ENCODE measurements at places on chromosomes 11 and 22.

GRCh38 chr11:134124660-134125451 is 56.0 kb downstream of the JAM3 start:
- DNase-seq = no peak

DNA sequence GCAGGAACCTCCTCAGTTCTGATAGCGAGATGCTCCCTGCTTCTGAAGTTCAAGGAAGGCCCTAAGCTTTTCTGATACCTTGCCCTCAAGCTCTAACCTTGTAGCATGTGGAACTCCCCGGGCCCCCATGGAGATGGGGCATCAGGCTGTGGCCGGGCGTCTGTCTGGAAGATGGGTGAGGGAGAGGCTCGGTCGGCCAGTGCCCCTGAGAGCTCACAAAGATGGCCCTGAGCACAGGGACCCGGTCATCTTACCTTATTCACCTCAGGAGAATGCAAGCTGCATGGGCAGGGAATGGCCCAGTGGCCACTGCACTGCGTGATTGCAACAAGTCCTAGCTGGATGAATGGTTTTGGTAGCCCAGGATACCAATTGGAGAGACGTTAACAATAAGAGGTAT is 830.3 kb downstream of the TBC1D22A start:
- DNase-seq = no peak

DNA sequence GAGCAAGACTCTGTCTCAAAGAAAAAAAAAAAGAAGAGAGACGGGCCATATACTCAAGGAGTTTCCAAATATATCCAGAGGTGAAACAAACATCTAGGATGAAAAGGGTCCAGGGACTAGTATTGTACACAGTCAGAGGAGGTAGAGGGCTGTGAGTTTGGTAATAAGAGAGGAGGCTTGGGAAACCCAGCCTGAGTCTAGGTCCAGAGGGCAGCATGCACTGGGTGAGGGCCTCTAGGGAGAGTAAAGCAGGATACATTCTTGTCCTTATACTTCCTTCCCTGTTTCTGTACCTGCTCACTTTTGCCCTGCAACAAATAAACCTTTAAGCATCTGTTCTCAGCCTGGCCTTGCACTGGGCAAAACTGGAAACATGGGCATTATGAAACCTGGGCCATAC is 31.5 kb downstream of the STIM1 start:
- no peak for DNase-seq

DNA sequence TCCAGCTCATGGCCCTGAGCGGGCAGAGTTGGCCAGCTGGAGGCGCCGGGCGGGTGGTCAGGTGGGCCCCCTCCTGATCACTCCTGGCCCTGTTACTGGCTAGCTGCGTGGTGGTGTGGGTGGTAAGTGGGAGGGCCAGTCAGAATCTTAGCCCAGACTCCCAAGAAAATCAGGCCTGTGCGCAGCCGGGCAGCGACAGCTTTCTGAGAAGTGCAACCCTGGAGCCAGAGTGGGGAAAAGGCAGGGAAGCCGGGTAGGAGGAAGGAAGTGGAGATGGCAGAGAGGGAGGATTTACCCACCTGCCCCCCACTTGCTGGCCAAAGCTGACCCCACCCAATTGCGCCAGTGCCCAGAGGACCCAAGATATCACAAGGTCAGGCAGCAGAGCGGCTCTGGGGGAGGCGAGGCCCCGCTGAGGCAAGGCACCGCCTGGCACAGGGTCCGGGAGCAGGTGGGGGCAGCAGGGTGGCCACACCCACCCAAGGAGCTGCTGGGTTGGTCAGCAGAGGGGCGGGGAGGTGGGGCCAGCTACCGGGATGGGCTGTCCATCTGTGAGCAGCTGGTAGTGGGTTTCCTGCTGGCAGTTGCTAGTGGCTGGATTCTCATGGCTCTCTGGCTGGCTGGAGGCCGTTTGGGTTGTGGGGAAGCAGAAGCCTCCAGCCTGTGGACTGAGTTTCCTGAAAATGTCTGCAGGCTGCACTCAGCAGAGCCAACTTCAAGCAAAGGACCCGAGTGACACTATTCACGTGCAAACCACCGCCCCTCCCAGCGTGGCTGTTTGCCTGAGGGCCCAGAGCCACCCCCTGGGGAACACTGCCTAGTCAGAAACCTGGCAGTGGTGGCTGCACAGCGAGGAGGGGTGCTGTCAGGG is 196.4 kb downstream of the IGLL1 start:
- DNase-seq = peak; percentile 13

- no peak for DNase-seq
Measured at GRCh38 chr22:50717709-50718351, 20.2 kb upstream of the ACR start.

DNA sequence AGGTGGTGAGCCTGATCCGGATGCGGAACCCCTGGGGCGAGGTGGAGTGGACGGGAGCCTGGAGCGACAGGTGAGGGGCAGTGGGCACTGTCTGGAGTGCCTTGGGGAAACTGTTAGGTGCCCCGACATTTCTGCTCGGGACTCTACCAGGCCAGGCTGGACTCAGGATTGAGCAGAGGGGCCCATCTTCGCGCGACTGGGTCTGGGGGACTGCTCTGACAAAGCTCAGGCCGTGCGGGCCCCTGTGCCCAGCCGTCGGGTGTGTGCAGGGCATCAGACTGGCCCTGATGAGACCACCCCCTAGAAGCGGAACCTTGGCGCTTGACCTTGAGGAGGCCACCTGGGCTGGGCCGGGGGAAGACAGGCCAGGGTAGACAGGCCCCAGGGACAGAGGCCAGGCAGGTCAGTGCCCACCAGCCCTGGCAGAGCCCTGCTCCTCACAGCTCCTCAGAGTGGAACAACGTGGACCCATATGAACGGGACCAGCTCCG is 6.3 kb downstream of the CAPN1 start:
- DNase-seq = no peak

DNA sequence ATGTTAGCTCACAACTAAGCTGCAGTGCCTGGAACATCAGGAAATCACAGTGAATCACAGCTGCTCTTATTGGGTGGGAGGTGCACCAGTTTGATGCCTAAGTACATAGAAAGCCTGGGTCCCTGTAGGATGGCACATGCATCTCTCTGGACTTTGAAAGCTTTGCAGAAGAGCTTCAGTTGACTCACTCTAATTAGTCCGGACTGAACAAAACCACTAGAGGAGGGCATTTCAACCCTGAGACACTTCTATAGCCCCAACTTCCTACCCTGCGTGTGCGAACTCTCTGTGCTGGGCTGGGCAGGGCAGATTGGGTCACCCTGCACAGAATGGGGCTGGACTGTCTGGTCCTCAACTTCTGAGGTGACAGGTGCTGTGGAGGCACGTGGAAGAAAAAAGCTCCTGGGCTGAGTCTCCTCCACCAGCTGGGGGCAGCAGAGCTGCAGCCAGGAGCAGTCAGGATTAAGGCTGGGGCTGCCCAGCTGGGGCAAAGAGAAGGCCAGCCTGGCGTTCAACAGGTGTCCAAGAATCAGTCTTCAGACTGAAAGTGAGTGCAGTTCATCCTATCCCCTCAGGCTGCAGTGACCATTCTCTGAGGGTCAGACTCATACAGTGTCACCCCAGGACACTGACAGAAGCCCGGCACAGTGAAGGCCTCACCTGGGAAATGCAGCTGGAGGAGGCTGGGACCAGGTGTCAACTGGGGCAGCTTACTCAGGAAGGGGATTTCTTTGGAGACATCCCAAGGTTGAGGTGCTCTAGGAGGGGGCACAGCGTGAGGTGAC is 22.1 kb downstream of the GGTLC2 start:
- no peak for DNase-seq

DNA sequence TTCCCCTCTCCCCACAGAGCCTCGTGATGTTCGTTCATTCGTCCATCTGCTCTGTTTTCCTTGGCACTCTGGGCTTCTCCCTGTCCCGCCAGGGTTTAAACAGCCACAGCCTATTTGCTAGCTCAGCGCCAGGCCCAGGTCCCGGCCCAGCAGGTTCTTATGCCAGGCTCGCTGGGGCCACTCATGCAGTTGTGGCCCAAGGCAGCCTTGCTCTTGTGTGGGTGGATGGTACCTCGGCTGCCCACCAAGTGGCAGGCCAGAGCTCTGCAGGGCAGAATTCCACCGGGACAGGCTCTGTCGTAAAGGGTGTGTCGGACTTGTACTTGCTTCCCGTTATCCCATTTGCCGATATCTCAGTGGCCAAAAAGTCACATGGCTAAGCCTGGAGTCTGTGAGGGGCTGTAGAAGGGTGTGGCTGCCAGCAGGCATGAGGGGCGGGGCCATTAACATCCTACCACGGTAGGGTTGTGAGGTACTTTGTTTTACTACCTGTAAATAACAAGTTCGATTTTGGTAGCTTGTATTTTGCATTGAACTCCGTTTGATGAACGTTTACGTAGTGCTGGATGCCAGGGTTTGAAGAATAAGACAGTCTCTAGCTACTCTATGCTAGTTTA is 7.9 kb downstream of the FAM118A start:
- DNase-seq = peak; percentile 54

DNA sequence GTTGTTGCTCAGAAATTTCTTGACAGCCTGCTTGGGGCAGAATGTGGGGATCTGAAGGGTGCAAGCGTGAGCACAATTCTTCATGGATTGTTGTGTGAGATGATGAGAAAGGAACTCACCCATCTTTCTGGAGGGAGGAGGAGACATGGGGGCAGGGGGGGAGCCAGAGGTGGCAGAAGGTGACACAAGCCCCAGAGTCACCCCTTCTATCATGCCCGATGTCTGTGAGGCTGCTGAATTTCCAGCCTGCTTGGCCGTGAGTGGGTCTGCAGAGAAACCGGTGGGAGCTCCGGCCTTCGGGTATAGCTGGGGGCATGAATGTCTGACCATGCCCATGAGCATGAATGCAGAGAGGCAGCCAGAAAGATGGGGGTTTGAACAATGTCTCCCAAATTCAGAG is 870.7 kb downstream of the TBC1D22A start:
- DNase-seq = no peak

GRCh38 chr22:46140989-46141928 is 9.1 kb upstream of the PPARA start:
- no peak for DNase-seq

GRCh38 chr11:31817621-31818424 is 6.7 kb upstream of the PAX6 start:
- no peak for DNase-seq
